ENCODE measurements at places on chromosomes 5 and 9. TPM values are rescaled to one million over a fixed set of nuclear protein-coding genes. Genes with fewer than 3 reads are reported as not detected.

Gene SLC25A2
- total RNA-seq, result not detected

Gene ENC1
- 6.6 TPM for total RNA-seq

Gene PCDH1
- 16.9 TPM for total RNA-seq

Gene ZNF483
- 7.4 TPM for total RNA-seq

Gene NRARP
- 11.7 TPM for total RNA-seq

Gene CD72
- 0.59 TPM for total RNA-seq

Gene CARD6
- total RNA-seq, result 6.2 TPM

Gene CCL21
- total RNA-seq, result 30.1 TPM

Gene FAM221B
- not detected for total RNA-seq

Gene KCNIP1
- total RNA-seq, result 0.57 TPM

Gene STRBP
- total RNA-seq, result 16.1 TPM

Gene ASB6
- 10.2 TPM for total RNA-seq

Gene DEPDC1B
- total RNA-seq, result not detected

Gene FAM153A
- 9.3 TPM for total RNA-seq

Gene PPP3R2
- not detected for total RNA-seq

Gene MAP3K1
- total RNA-seq, result 6.8 TPM

Gene DUSP1
- total RNA-seq, result 49.9 TPM
